ENCODE measurements at places on chromosomes 1 and 21. TPM values are rescaled to one million over a fixed set of nuclear protein-coding genes. Genes with fewer than 3 reads are reported as not detected.
A peak's percentile ranks its signal among the peaks of the same experiment; 100 is the strongest.

GRCh38 chr1:201916649-201917249, 28.1 kb downstream of the SHISA4 start:
- no peak overlapping the region for H3K27ac ChIP-seq
- peaks cover 11% of the 10 kb centered on the region for H3K27me3 ChIP-seq
- H3K4me3 ChIP-seq, result no peak overlapping the region
- peak; percentile 13 for DNase-seq
- no peaks in the 10 kb centered on the region for H3K36me3 ChIP-seq

- H3K36me3 ChIP-seq, result no peaks in the 10 kb centered on the region
- H3K4me1 ChIP-seq, result peaks cover 9% of the 10 kb centered on the region
- peaks cover 44% of the 10 kb centered on the region for H3K27me3 ChIP-seq
- DNase-seq, result no peak
- H3K4me3 ChIP-seq, result no peak overlapping the region
Measured at GRCh38 chr1:6412896-6413295, 6.8 kb downstream of the HES2 start.

DNA sequence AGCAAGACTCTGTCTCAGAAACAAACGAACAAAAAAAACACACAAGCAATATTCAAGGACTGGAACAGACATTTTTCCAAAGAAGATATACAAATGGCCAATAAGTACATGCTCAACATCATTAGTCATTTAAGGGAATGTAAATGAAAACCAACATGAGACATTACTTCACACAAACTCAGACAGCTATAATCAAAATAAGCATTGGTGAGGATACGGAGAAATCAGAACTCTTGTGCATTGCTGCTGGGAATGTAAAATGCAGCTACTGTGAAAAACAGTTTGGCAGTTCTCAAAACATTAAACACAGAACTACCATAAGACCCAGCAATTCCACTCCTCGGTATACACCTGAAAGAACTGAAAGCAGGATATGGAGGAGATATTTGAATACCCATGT, 15.4 kb downstream of the NOL9 start:
- H3K4me3 ChIP-seq, result no peak overlapping the region
- H3K36me3 ChIP-seq, result peaks cover 27% of the 10 kb centered on the region
- no peaks in the 10 kb centered on the region for H3K27me3 ChIP-seq
- H3K4me1 ChIP-seq, result no peaks in the 10 kb centered on the region
- no peak for DNase-seq

Gene FMO1
- total RNA-seq, result not detected

DNA sequence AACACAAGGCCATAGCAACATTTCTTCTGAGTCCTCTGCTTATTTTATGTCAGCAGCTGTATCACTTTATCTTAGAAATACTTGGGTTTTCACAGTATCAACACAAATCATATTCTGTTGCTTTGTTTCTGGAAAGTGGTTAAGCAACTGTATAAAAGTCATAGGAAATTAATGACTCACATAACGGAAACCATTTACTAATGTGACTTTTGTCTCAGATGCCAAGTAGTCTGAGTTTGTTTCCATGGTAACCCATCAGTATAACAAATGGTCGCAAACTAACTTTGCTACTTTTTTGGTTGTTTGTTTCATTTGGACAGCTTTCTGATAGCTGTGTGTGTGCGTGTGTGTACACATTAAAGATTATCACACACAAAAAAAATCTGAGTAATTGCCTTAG, 31.1 kb downstream of the EEIG2 start:
- H3K4me1 ChIP-seq, result peaks cover 63% of the 10 kb centered on the region
- H3K27ac ChIP-seq, result no peak overlapping the region
- H3K27me3 ChIP-seq, result no peaks in the 10 kb centered on the region
- DNase-seq, result no peak
- no peak overlapping the region for H3K4me3 ChIP-seq
- no peaks in the 10 kb centered on the region for H3K36me3 ChIP-seq

Gene TSPEAR
- total RNA-seq, result not detected

Gene S1PR1
- 130 TPM for total RNA-seq

Gene CAPN8
- total RNA-seq, result not detected

DNA sequence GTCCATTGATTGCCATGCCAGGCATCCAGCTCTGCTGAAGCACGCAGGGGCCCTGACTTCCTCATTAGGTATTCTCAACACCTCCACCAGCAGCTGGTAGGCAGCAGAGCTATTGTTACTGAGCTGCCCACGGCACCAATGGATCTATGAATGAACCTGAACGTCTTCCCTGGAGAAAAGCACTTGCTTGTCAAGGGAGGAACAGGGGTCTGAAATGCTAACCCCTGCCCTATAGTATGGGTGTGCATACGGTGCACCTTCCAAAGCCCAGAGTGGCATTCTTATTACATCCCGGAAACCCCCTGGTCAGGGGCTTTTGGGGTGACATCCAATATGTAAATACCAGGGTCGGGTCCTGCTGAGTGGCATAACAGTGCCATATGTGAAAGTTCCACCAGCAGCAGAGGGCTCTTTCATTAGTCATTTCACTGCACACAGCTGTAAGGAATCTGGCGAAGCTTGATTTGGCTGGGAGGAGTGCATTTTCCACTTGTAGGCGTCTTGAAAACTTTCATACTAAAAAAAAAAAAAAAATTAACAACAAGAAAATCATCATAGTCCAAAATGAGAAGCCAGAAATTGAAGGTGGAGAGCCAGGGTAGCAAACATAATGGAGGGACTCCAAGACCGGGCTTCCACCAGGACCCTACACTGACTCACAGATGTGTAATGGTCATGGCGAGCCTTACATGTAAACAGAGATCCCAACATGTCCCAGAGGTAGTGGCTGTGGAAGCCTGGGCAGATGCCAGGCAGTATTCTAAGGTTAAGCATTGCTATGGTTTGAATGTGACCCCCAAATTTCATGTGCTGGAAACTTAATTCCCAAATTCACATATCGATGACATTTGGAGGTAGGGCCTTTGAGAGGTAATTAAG, 58.8 kb upstream of the PRDX6 start:
- no peak overlapping the region for H3K4me3 ChIP-seq
- no peaks in the 10 kb centered on the region for H3K27me3 ChIP-seq
- H3K36me3 ChIP-seq, result peaks cover 2% of the 10 kb centered on the region
- no peak for DNase-seq

- no peak overlapping the region for H3K4me3 ChIP-seq
- H3K36me3 ChIP-seq, result no peaks in the 10 kb centered on the region
- DNase-seq, result no peak
- H3K27me3 ChIP-seq, result peaks cover 3% of the 10 kb centered on the region
- no peaks in the 10 kb centered on the region for H3K4me1 ChIP-seq
Measured at GRCh38 chr21:45460611-45461368, 55.8 kb downstream of the COL18A1 start.

- no peak for DNase-seq
- peaks cover 5% of the 10 kb centered on the region for H3K4me1 ChIP-seq
- H3K36me3 ChIP-seq, result no peaks in the 10 kb centered on the region
Measured at GRCh38 chr1:173213665-173214064, 6.5 kb upstream of the TNFSF4 start.

- H3K4me1 ChIP-seq, result peaks cover 67% of the 10 kb centered on the region
- H3K27ac ChIP-seq, result peak overlapping the region; percentile 13
- peak overlapping the region; percentile 42 for H3K4me3 ChIP-seq
- no peaks in the 10 kb centered on the region for H3K36me3 ChIP-seq
- DNase-seq, result peak; percentile 64
Measured at GRCh38 chr1:91872559-91873081, 13.3 kb downstream of the TGFBR3 start.

GRCh38 chr1:85603086-85603880, 22.7 kb downstream of the CCN1 start:
- DNase-seq, result no peak
- H3K27me3 ChIP-seq, result no peaks in the 10 kb centered on the region
- no peaks in the 10 kb centered on the region for H3K4me1 ChIP-seq
- no peak overlapping the region for H3K27ac ChIP-seq
- peaks cover 2% of the 10 kb centered on the region for H3K36me3 ChIP-seq
- no peak overlapping the region for H3K4me3 ChIP-seq

DNA sequence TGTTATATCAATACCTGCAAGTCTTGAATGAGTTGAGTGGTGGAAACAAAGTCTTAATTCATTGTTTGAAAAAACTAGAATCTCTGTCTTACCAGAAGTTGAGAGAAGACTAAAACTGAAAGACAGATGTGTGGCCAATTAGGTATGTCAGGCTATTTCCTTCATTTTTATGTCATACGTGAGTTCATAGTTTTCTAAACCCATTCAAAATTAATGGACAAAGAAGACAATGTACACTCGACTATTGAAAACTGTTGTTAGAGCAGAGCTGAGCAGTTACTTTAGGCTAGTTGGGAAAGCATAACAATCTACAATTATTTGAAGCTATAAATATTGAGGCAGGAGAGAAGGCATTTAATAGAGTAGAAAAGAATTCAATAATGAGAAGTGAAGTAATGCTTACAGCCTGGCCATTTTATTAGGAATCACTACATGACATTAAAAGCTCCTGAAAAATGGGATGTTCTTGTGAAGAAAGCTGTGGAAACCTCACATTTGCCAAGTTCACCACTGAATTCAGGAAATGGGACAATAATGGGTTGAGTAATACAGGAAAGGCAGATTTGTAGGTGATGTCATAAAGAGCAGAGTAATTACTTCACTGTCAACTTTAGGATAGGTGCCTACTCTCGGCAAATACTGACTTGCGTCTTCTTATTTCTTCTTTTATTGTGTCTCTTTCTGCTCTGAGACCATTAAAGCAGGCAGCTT, 204.4 kb downstream of the PLA2G4A start:
- H3K27me3 ChIP-seq, result peaks cover 2% of the 10 kb centered on the region
- no peak overlapping the region for H3K27ac ChIP-seq
- no peaks in the 10 kb centered on the region for H3K4me1 ChIP-seq
- DNase-seq, result no peak
